GM10248 (cell line): ENCODE measurements at places on chromosomes 5 and 9.

GRCh38 chr5:88930335-88930734 lies 47.4 kb upstream of the MEF2C start:
- no peak for DNase-seq

- DNase-seq = no peak
These were observed 59.1 kb downstream of the TNFSF15 start for GRCh38 chr9:114746591-114747346.

DNA sequence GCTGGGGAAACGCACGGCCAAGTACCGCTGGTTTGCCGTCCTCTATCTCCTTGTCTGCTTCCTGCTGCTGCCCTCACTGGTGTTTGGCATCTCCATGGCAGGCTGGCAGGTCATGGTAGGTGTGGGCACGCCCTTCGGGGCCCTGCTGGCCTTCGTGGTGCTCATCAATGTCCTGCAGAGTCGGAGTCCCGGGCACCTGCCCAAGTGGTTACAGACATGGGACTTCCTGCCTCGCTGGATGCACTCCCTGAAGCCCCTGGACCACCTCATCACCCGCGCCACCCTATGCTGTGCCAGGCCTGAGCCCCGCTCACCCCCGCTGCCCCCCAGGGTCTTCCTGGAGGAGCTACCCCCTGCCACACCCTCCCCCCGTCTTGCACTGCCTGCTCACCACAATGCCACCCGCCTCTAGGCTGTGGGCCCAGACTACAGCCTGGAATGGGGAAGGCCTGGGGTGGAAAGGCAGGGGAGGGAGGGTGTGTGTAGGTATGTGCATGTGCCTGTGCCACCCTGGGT lies 2.5 kb downstream of the PFN3 start:
- DNase-seq = no peak

- no peak for DNase-seq
These were observed 37.7 kb upstream of the PAPPA start for GRCh38 chr9:116115761-116116353.

- DNase-seq = no peak
These were observed 651.3 kb upstream of the ACO1 start for GRCh38 chr9:31733166-31733565.

DNA sequence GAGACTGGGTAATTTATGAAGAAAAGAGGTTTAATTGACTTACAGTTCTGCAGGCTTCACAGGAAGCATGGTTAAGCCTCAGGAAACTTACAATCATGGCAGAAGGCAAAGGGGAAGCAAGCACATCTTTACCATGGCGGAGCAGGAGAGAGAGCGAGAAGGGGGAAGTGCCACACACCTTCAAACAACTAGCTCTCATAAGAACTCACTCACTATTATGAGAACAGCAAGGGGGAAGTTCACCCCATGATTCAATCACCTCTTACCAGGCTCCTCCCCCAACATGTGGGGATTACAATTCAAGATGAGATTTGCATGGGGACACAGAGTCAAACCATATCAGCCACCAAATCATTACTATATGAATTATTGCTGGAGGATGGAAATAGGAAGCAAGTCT lies 30.3 kb upstream of the STX17 start:
- no peak for DNase-seq

DNA sequence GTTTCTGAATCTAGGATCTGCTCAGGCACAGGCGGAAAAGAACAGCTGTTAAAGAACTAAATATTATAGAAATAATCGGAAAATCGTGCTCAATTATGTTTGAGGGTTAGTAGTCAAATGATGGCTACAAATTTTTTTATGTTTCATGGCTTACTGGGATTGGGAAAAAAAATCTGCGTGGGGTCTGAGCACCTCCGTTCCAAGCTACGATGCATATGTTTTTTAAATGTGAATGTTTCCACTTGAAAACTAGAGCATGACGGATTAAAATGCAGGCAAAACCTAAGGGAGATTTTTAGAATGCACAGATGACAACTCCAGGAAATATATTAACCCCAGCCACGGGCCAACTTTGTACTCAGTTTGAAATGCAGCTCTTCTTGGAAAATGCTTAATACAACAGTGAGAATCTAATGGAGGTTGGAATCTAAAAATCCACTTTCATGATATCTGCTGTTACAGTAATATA lies 5.3 kb downstream of the OTP start:
- no peak for DNase-seq

DNA sequence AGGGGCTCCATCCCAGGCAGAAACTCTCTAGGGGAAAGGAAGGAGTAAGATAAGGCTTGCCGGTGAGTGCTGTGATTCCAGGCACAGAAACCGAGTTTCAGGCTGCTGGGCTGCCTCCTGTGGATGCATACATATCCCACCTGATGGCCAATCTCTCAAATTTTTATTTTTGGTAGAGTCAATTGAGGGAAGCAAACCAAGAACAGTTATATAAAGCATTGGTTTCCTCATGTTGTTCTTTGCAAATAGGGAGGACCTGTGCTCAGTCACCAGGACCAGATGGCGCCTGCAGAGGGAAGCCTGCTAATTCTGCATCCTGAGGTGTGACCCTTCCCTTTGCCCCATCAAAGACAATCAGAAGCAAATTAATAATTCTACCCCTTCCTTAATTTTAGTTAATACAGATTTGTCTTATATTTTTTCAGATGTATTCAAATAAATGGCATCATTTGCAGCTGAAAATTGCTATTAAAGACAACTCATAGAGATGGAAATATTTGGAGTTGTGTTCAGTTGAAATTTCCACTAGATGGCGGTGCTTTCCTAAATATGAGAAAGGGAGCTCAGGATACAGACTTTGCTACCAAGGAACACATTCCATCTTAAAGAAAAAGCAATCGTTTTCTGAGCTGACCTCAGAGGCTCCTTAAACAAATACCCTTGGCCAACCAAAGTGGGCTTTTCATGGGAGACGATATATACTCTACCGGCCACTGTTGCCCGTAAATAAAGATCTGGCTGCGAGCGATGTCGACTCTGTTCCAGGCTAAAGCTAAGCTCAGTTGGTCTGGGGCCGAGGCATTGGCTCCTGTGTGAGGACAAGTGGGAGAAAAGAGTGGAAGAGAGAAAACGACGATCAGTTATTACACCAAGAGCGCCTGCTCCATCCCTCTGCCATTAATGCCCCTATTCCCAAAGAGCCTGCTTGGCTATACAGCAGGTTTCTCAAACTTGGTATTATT lies 225.7 kb upstream of the KLF9 start:
- DNase-seq = no peak

DNA sequence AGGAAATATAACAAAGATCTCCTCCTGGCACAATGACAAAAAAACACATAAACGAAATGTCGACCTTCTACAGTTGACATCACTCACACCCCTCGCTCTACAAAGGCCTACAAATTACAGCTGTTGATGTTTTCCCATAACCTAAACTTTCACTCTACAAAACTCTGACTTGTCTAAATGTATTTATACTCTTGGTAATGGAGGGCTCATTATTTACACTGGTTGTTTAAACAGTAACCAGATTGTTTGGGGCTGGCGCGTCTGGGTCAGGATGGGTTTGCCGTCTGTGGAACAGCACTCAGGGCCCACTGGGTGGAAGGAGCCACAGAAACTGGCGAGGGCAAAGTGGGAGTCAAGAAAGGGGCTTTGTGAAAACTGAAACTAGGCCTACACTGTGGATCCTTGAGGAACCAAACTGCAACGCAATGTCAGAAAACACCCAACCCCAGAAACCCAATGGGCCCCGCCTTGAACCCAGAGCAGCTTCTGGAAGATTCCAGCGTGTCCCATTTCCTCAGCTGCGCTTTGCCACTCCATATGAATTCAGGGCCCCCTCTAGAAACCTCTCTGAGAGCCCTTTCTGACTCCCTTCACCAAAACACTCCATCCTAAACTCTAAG lies 136.7 kb downstream of the ROR2 start:
- no peak for DNase-seq

GRCh38 chr5:141570655-141571054 lies 48.1 kb downstream of the DIAPH1 start:
- no peak for DNase-seq

- DNase-seq = peak; percentile 74
These were observed 309.1 kb downstream of the ADAMTS6 start for GRCh38 chr5:65172486-65173129.

DNA sequence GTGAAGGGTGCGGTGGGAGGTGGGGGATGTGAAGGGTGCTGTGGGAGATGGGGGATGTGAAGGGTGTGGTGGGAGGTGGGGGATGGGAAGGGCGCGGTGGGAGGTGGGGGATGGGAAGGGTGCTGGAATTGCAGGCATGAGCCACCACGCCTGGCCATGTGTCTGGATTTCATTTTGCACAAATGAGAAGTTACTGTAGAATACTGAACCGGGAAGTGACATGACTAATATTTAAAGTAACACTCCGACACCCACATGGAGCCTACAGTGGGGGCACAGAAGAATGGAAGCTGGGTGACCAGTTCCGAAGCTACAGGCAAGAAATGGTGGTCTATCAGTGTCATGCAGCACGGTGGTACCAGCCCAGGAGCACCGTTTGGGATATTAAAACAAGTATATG lies 69.9 kb upstream of the SPTLC1 start:
- DNase-seq = no peak

GRCh38 chr9:135971892-135972291 lies 10.7 kb upstream of the UBAC1 start:
- no peak for DNase-seq

- no peak for DNase-seq
These were observed 79.9 kb downstream of the PRR16 start for GRCh38 chr5:120544043-120544442.

GRCh38 chr9:86519066-86519615 lies 164.9 kb upstream of the TUT7 start:
- no peak for DNase-seq

DNA sequence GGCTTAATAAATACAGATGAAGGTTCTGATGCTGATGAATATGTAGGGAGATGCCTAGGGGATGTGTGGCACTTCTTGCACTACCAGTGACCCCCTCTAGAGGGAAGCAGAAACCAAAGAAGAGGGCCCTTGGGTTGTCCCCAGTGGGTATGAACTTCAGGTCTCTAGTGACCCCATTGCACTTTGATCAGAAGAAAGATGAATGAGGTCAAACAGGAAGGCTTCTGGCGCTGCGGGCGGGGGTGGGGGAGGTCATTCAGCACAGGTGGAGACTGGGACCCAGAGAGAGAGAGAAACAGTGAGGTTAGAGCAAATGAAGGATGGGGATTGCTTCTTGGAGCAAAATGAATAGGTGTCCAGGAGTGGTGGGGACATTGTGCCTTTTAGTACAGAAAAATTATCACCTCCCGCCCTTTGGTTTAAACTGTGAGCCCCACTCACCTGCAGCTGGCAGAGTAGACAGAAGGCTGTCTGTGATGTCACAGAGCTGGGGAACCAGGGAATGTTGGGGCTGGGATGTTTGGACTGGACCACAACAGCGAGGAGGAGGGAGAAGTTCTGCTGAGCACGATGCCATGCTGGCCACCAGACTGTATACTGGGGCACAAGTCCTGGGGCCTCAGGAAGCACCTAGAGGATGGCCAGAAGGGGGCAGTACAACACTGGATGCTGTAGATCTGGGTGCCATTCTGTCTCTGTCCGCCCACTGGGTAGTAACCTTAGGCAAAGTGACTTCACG lies at the start of gene TEX48:
TSS of gene TEX48 (minus strand) at position 599 of the 739 bp plus-strand sequence. CDS start 10,469 bp downstream, outside the sequence.
- peak; percentile 73 for DNase-seq

DNA sequence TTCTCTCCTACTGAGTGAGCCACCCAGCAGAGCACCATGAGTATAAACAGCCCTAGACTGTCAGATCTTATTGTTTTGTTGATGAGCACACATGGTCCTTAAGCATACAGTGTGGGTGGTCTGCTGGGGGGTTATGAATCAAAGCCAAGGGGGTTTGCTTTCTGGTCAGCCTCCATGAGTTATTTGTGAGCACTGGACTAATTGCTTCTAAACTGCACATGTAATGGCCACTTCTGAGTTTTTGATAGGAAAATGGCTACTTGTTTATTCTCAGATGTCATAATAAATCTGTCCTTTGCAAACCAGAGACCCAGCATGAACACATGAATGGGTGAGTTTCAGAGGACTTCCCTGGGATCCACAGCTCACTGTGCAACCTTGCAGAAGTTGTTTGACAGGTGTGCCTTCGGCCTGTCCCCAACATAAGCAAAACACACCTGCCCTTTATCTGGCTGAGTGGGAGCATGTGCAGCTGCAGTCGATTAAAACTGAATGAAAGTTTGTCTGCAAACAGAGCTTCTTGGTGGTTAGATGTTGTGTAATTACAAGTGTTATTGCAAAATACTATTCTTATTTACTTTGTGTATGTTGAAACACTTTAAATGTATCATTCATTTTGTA lies 35.9 kb downstream of the MAMDC2 start:
- no peak for DNase-seq

DNA sequence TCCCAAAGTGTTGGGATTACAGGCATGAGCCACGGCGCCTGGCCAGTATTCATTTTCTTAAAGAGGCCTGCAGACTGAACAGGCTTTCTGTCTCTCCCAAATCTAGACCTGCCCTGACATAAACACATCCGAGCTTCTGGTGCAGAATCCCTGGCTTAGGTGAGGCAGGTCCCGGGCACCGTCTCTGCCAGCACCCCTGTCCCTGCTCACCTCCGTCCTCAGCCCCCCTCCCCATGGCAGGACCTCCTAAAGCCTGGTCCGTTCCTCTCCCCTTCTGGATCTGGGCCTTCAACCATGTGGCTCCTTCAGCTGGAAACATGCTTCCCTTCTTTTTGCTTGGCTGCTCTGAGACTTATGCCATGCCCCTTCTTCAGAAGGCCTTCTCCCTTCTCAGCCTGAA lies 22.7 kb upstream of the RXRA start:
- DNase-seq = no peak

DNA sequence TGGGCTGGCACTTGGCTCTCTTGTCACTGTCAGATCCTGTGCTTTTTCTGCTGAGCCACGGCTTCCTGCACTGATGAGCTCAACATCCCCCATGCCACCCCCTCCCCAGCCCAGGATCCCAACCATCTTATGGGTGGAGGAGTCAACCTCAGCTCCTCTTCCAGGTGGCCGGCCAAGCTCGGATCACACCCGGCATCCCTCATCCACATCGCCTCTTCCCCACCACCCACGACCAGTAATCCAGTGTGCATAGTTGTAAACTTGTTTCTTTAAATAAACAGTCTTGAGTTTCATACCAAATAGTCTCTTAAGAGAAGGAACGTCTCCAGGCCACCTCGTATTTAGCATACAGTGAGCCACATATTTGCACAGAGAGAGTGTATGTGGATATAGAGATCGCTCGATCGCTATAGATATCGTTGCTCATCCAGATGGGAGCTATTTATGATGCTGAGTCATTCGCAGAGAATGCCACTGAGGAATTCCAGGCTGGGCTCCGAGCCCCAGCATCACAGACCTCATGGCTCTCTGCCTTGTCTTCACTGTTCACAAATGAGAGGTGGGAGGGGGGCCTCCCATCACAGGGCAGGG lies 61.8 kb upstream of the CPLX2 start:
- no peak for DNase-seq

GRCh38 chr9:71741926-71742648 lies 26.2 kb downstream of the CEMIP2 start:
- no peak for DNase-seq

- DNase-seq = no peak
These were observed 49.2 kb upstream of the SLC44A1 start for GRCh38 chr9:105195259-105195658.

- DNase-seq = no peak
These were observed 14.1 kb downstream of the KCNT1 start for GRCh38 chr9:135716045-135716444.
